Activated CD4-positive, alpha-beta T cell treated with anti-CD3 and anti-CD28 coated beads, Interleukin-2, amount 50 U/mL, for 4 hours (primary cell): ENCODE measurements at places on chromosomes 3 and 15.

- no peak for DNase-seq
Observed at GRCh38 chr15:77402740-77403379, 17.0 kb downstream of the PEAK1 start.

GRCh38 chr3:81029861-81030260, 731.6 kb downstream of the GBE1 start:
- no peak for DNase-seq

- no peak for DNase-seq
Observed at GRCh38 chr3:18579661-18580060, 154.5 kb upstream of the SATB1 start.

GRCh38 chr15:51536965-51537574, 85.5 kb downstream of the DMXL2 start:
- DNase-seq, result no peak

- DNase-seq, result no peak
Observed at GRCh38 chr3:187593451-187593850, 76.7 kb downstream of the SST start.

GRCh38 chr15:29938361-29939335, 116.4 kb upstream of the TJP1 start:
- DNase-seq, result no peak
